Breast epithelium (tissue), 4 donors: ENCODE measurements at places on chromosomes 16 and 17. TPM values are rescaled to one million over a fixed set of nuclear protein-coding genes. Genes with fewer than 3 reads are reported as not detected.
A peak's percentile ranks its signal among the peaks of the same experiment; 100 is the strongest.

WDR59 gene
- total RNA-seq, result 43.6 TPM

DNA sequence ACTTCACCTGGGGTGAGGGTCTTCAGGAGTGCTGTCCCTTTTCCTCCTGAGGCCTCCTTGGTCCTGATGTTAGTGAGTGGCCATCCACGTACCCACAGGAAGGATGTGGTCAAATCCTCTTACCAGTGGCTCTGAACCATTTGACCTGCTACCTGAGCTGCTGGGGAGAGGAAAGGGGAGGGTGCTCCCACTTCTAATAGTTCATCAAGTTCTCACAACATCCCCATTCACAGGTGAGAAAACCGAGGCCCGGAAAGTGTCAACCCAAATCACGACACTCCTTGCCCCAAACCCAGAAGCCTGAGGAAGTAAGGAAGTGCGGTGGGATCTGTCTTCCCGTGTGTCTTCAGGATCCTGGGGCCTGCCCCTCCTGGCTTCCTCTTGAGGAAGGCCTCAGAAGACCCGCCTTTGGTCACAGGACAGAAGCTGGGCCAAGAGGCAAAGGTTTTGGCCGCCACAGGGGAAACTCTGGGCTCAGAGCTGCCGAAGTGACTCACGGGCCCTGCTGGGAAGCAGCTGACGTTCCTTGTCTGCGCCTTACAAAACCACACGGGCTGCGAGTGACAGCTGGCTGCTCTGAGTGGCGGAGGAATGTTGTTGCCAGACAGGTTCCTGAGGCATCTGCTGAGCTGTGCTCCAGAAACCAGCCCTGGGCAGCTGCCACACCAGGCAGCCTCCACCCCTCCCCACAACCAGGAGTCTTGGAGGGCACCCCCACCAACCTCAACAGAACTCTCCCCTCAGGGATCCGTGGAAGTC, 13.9 kb upstream of the KIFC3 start:
- peak; percentile 91 for DNase-seq

DNA sequence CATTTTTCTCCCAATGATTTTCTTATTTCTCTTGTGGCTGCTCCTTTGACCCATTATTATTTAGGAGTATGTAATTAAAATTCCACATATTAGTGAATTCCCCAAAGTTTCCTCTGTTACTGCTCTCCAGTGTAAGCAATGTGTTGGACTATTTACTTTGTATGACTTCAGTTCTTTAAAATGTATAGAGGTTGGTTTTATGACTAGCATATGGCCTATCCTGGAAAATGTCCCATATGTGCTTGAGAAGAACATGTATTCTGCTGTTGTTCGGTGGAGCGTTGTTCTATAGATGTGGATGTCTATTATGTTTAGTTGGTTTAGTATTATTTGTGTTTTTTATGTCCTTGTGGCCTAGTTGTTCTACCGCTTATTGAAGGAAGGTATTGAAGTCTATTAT, 6.0 kb upstream of the NT5M start:
- no peak for DNase-seq

DNA sequence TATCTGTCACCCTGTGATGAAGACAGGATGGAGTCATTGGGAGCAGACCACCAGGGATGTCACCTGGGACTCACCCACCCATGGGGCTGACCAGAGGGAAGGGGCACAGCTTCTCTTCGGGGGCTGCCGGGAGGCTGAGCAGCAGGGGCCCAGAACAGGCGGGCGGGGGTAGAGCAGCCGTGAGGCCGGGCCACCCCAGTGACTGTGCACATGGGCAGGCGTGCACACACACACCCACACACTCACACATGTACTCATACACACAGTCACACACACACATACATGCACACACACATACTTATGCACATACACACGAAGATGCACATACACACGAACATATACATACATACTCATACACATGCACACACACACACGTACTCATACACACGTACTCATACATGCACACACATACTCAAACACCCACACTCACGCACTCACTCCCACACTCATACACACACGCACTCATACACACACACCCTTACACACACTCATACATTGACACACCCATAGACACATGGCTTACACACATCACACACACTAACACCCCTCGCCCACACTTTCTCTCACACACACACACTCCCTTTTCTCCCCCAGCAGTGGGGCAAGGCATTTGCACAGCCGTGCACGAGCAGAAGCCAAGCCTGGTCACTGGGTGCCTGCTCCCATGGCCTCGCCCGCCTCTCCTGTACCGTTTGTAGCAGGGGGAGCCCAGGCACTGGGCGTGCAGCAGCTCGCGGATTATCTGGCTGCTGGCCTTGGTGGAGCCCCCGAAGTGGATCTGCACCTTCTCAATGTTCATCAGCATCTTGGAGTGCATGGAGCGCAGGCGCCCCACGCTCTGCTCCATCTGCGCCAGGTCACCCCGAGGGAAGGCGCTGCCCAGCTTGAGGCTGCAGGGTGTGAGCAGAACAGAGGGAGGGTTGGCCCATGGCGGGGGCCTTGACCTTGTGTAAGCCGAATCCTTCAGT, 12.4 kb downstream of the UBALD2 start:
- no peak for DNase-seq

GRCh38 chr17:6588165-6588564, 31.8 kb upstream of the PITPNM3 start:
- no peak for DNase-seq

DNA sequence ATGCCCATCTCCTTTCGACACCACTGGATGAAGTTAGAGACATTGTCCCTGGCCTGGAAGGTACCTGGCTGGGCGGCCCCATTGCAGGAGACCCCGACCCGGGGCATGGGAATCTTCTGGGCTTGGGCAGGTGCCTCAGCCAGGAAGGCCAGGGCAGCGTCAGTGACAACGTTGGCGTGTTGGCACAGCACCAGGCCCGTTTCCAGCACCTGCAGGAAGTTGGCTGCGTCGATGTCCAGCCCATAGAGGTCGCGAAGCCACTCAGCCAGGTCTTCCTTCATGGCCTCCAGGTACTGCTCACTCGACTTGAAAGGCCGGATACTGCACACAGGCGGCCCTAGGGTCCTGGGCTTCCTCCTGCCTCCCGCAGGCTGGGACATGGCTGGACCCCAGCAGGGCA, 568 bp downstream of the GAS2L2 start:
- DNase-seq, result no peak

DNA sequence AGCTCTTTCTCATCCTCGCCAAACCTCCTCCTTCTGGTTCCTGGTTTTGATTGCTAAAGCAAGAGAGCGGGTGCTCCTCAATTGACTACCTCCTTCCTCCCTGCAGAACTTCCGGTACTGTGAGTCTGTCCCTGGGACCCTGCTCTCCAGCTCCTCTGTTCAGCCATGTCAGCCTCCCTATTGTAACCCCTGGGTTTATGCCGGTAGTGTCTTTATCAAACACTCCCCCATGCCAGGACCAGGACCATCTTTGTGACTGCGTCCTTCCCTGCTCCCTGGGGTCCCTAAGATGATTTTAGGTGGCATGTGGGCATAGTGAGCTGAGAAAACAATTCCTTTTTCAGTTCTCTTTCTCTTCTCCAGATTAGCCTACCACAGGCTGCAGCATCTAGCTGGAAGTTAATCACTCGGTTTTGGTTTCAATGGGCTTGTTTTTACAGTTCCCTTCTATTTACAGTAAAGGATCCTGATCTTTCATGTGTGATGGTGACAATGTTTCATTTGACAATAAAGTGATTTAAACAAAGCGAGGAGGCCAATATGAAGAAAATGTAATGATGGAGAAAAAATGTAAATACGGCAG, 27.7 kb upstream of the IL21R start:
- no peak for DNase-seq

- DNase-seq, result no peak
These were observed 28.0 kb upstream of the DUSP14 start for GRCh38 chr17:37461668-37462067.

CPHXL2 gene
- not detected for total RNA-seq

GRCh38 chr17:37388266-37388665, 12.5 kb downstream of the C17orf78 start:
- DNase-seq, result no peak

RDM1 gene
- total RNA-seq, result not detected

- peak; percentile 62 for DNase-seq
These were observed 47.8 kb downstream of the BMERB1 start for GRCh38 chr16:15482068-15482747.

DNA sequence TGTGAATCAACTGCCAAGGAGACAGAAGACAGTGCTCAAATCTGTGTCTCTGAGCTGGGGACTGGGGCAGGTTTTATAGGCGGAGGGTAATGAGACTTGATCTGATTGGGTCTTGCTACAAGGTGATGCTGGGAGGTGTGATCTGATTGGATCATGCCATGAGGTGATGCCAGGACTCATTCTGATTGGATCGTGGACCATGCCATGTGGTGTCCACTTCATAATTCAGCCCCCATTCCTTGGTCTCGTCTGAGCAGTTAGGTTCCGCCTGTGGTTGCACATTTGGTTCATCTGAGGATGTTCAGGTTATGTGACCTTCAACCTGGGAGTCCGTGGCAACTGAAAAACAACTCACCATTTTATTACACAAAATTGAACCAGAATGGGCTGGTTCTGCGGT, 41.0 kb downstream of the OTOA start:
- no peak for DNase-seq

DNA sequence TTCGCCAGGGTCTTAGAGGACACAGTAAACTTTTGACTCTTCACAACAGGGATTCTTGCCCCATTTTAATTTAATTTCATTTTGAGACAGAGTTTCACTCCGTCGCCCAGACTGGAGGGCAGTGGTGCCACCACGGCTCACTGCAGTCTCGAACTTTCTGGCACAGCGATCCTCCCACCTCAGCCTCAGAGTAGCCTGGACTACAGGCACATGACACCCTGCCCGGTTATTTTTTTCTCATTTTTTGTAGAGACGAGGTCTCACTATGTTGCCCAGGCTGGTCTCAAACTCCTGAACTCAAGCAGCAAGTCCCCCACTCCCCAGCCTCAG, 329 bp upstream of the NLE1 start:
- no peak for DNase-seq

DNA sequence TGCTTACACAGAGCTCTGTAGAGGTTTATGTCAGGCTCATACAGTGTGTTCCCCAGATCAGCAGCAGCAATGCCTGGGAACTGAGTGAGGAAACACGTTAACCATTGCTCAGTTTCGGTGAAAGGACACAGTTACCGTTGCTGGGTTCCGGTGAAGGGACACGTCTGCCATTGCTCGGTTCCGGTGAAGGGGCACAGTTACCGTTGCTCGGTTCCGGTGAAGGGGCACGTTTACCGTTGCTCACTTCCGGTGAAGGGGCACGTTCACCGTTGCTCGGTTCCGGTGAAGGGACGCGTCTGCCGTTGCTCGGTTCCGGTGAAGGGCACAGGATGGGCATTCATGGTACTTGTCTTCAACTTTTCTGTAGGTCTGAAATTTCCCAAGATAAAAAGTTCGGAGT, 81.7 kb downstream of the MRM3 start:
- DNase-seq, result no peak

MYH13 gene
- not detected for total RNA-seq

GRCh38 chr17:43769426-43769825, 9.4 kb downstream of the DUSP3 start:
- no peak for DNase-seq

DNA sequence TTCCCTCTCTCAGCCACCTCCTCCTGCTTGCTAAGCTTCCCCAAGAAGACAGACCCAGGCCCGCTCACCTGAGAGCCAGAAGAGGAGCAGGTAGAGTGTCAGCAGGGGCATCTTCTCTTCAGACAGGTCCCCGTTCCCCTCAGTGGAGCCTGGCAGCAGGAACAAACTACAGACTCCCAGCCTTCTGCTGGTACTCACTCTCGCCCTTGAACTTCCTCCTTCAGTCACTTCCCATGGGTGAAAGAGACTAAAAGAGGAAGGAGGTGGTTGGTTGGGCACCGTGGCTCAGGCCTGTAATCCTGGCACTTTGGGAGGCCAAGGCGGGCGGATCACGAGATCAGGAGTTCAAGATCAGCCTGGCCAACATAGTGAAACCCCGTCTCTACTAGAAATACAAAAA, at the start of gene CD300LF:
CD300LF (minus strand) TSS at position 168 of the 400 bp plus-strand sequence; CDS start at position 111, 57 bp downstream.
- DNase-seq, result no peak

GRCh38 chr17:5793899-5794298, 209.6 kb upstream of the NLRP1 start:
- no peak for DNase-seq

DNA sequence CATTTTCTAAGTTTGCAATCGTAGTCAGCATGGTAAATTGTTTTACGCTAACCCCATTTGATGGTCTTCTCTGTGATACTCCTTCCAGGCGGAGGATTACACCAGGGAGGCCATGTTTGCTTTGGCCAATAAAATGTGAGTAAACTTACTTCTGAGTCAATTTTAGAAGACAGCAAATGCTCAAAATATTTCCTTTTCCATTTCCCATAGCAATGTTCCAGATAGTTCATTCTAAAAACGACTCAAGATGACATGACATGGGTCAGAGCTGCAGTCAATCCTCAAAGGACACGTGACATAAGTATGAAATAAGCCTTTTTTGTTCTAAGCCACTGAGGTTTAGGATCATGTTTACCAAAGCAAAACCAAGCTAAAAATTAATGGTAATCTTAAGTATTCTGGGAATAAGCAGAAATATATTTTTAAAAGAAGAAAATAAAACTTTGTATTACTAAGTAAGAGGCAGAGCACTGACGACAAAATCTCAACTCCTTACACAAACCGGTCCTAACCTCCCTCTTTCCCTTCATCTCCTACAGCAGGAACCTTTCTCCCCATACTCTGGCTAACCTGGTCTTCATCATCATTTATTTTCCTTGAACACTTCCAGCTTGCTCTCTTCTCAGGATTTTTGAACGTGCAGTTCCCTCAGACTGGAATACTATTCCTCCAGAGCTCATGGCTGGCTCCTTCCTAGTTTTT, 266.2 kb downstream of the CEP112 start:
- DNase-seq, result no peak

GRCh38 chr17:67637901-67638641, 79.7 kb upstream of the NOL11 start:
- peak; percentile 89 for DNase-seq

ACAP1 gene
- total RNA-seq, result 3.4 TPM

CALB2 gene
- total RNA-seq, result 7.5 TPM

DNA sequence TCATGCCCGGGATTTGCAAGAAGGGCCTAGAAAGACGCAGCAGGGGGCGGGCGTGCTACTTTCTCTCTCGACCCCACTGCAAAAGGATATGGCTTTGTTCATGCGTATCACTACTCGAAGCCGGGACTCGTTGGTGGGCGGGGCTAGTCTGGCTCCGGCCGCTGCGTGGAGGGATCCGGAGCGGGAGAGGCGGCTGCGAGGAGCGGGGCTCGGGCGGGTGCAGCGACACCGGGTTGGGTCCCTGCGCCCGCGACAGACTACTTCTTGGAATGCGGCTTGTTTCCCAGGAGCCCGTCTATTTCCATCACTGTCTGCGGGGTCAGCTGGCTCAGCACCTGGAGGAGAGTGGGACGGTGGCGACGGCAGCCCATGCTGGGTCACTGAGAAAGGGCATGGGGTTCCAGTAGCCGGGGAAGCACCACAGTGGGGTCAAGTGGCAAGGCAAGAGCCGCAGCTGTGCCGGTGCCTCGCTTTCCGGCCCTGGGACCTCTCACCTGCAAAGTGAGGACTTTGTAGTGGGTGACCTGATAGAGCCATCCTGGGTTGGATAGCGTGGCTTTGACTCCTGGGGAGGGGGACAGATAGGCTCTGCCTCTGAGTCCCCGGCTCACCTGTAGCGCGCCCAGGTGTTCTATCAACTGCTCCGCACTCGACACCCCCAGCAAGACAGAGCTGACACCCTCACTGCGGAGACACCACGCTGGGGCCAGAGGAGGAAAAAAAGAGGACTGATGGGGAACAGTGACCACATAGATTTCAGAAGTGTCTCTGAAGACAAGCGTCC, 6.6 kb downstream of the KCNAB3 start:
- peak; percentile 91 for DNase-seq
